ENCODE measurements at places on chromosomes 13 and 19.

DNA sequence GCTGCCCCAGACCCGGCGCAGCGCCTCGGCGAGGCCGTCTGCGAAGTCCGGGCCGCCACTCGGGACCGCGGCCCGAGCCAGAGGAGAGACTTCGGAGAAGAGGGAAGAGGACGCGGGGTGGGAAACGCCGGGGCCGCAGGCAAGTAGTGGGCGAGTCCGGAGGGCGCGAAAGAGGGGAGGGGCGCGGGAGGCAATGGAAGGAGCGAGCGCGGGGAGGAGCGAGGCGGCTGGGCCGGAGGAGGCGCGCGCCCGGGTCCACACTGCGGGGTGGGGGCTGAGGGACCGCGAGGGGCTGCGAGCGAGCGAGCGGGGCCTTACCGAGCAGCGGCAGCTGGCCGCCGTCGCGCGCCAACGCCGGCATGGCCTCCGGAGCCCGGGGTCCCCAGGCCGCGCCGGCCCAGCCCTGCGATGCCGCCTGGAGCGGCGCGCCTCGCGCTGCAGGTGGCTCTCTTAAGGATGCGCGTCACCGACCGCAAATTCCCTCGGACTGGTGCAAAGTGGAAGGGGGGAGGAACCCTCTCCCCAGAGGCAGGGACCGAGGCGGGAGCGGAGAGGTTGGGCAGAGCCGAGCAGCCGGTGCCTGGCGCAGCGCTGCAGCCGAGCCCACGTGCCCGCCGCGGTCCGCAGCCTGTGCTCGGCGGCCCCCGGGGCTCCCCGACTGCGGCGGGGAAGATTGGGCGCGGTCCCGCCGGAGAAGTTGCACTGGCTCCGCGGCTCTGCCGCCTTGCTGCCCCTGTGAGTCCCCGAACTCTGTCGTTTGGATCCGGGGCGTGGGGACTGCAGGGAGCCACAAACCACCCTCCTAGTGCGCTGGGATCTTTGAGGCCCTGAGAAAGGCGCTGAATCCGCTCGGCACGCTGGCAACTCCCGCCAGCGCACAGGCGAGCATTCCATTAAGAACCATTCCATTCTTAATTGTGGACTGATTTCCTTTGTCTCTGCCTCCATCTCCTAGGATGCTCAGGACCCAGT lies at the start of gene FLT3:
Gene FLT3 (minus strand): TSS at position 427 of the 972 bp plus-strand sequence. CDS start 66 bp downstream, at position 361.
- no peak for DNase-seq

GRCh38 chr13:40596484-40596883 lies 70.0 kb downstream of the FOXO1 start:
- no peak for DNase-seq

DNA sequence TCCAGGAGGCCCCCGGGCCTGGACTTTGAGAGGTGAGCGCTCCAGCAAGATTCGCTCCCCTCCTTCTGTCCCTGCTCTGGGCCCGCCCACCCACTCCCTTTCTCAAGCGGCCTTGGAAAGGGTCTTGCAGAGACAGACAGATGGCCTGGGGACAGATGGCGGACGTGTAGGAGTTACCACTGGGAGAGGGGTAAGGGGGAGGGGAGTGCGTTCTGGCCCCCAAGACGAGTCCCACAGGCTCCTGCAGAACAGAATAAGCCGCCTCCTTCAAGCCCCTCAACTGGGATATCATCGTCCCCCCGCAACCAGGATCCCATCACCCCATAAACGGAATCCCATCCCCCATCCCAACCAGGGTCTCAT lies 3.6 kb upstream of the TNFAIP8L1 start:
- no peak for DNase-seq

DNA sequence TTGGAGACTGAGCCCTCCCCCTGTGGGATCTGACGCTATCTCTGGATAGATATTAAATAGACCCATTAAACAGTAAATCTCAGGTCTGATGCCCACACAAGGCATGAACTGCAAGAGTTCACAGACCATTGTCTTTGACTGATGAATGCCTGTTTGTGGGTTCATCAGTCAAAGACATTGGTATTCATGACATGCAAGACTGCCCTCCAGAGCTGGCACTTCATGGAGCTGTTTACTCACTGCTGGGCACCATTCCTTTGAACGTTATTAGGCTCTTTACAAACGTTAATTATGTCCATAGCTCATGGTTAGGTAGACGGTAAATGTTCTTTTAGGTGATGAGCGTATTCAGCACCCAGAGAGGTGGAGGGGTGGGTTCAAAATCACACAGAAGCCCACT lies 111.8 kb upstream of the PABPC3 start:
- DNase-seq: no peak

DNA sequence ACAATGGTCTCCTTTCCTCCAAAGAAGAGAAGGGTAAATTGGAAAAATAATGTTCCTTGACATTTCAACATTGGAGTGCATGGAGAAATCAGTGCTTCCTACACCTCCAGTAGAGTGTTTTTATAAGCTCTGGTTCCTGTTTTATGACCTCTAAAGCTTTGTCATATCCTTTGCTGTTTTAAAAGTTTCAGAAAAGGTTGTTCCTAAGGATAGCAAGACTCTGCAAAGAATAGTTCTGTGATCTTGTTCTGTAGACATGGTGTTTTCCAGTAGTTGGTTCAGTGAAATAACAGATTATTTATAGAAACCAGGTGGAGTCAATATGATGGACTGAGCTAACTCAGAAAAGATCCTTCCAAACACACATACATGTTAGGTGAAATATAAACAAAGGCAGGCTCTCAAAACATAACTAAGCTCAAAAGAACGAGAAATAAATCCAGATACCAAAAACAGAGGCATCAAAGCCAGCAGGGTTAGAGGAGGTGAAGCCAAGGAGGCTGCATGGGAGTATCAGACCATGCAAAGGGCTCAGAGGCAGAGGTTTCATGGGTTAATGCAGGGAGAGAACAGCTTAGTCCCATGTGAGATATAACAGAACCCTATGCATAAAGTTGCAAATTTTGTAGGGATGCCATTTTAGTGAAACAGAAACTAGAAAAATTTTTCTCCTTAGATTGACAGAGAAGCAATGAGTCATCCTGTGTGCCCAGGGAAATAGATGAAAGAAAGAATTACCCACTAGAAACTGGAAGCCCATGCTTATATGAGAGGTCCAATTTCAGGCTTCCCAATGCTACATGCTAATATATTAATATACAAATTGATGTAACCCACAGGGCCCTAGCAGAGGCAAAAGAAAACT lies 44.3 kb downstream of the SHISA2 start:
- DNase-seq: no peak
